ENCODE measurements at places on chromosomes 1 and 21.
A peak's percentile ranks its signal among the peaks of the same experiment; 100 is the strongest.

DNA sequence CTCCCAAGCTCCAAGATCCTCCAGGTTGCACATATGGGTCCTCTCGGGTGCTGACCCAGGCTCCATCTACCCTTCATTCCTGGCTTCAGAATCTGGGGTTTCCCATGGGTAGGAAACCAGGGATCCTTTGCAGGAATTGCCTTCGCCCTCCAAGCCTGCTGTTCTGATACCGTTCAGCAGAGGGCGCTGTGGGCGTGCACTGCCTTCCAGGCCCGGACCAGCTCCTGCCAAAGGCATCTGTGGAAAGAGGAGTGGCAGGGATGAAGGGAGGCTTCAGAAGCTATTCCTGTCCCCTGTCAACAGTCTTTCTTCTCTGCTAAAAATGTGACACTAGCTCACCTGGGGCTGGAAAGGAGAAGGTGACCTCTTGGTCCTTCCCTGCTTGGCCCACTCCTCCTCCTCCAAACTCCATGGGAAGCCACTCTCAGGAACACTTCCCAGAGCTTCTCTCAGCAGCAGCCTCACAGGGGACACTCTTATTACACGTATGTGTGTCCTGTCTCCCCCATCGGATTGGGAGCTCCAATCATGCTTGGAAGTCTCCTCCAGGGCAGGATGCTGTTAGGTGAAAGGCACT lies 71.2 kb downstream of the VWA5B1 start:
- DNase-seq, result no peak

GRCh38 chr21:32806810-32807386 lies 35.3 kb upstream of the PAXBP1 start:
- DNase-seq, result no peak

DNA sequence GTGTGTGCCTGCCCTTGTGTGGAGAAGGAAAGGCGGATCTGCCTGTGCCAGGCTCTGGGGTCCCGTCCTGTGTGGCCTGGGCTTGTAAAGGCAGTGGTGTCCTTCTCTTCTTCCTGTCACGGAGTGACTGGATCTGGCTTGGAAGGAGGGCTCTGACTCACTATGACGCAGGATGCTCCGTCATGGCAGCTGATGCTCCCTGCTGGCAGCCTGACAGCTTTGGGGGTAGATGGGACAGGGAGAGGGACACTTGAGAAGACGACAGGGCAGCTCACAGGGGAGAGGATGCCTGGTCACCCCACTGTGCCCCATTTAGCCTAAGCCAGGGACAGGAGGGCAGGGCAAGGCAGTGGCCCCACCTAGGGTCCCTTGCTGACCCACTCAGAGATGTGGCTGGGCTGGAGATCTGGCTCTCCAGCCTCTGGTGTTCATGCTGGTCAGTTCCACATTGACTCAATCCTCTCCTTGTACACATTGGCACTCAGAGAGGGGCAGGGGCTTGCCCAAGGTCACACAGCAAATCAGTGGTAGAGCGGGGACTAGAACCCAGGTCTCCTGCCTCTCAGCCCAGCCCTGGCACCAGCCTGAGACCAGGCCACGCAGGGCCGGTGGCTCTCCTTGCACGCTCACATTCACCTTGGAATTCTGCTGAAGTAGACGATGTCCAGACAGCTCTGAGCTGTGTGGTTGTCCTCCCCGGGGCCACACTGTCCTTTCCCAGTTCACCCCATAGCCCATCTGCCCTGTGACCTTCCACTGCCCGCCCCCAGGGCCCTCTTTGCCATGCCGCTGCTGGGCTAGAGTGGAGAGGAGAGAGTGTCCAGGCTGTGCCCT lies 2.8 kb upstream of the FAM131C start:
- peak; percentile 52 for DNase-seq

DNA sequence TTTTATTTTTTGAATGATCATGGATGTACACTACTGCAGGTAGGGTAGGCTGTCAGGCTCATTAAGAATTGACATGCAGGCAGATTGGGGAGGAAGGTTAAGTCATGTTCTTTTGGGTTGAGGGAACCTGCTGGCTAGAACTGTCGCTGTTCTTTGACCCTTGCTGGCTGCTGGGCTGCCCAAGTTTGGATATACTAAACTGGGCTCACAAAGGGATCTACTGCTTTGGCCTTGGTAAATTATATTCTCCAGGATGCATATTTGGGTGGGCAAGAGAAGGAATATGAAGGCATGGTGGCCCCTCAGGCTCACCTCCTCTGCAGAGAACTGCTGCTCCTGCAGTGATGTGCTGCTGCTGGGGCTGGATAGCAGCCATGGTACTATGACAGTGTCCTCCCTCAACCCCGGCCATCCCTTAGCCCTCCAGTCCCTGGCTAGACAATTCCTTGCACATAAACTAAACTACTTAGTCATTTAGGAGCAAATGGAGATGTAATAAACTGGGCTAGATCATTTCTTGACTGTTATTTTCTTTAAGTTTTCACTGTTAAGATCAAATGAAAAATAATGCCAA lies 6.1 kb downstream of the ATP1A1 start:
- DNase-seq, result no peak

DNA sequence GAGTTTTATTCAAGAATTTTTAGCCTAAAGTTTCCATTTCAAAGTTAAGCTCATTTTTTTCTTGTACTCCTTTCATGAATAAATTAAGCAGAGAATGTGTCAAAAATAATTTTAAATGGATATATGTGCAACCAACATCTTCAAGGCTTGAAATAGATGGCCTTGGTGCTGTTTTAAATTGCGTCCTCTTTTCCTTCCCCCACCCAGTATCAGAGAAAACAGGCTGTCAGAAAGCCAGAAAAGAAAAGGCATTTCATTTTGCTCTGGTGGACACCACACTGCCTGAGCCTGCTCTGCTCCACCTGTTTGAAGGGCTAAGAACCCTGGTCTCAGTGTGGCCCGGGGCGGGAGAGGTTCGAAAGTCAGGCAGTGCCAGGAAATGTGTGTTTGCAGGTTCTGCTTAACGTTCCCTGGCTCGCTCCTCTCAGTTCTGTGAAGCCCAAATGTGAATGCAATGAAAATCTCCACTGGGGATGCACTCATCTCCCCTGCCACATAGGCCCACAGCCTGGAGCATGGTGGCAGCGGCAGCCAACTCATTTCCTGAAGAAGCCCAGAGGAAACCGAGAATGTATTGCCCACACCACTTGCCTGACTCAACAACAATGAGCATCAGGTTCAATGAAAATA lies 134.4 kb downstream of the SDCCAG8 start:
- no peak for DNase-seq

All from SHP77 treated with DMSO at 0.1 percent for 48 hours (cell line).